ENCODE measurements at places on chromosomes 2 and 18.

DNA sequence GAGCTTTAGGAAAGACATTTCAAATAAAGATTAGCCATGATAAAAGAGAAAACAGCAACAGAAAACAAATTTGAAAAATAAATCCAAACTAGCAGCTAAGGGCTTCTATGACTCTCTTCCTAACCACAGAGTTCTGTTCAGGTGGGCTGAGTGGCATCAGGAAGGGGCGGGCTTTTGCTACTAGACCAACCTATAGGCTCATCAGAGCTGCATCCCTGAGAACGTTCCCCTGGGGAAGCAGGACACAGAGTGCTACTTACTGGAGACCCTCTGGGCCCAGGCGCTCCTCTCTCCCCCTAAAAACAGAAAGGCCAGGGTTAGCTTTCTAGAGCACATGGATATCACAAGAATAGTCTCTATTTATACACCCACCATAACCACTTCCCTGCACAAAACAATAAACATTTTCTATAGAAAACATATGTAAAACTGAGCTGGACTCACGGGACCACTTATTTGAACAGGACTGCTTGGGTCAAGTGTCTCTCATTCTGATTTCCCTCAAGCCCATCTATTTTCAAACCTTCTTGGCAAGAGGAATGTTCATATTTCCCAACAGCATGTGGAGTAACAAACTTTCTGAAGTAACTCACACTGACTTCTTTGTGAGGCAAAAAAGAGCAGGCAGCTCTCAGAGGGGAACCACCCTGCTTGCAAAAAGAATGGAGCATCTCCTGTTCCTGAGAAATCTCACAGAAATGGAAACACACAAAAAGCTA, 78.9 kb upstream of the LMAN1 start:
- no peak for DNase-seq

- no peak for DNase-seq
Observed at GRCh38 chr2:217701622-217702021, 301.2 kb downstream of the TNS1 start.

GRCh38 chr2:124080281-124081153, 55.4 kb downstream of the CNTNAP5 start:
- DNase-seq, result no peak

- DNase-seq, result no peak
Observed at GRCh38 chr2:150136893-150137292, 350.6 kb downstream of the RND3 start.

DNA sequence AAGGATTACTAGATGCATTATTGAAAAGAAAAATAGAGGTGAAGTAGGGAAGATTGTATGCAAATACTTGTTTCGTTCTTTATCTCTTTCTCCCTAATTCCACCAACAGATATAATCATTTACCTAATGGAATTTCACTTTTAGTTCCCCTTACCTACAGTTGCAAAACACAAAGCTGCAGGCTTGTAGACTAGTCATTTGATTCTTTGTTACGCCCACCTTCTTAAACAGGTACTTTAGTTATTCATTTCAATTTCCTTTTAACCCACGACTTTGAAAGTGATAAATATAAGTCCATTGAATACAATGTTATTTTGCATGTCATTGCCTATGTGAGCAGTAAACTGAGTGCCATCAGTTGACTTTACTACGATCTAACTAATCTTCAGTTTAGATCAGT, 3.9 kb upstream of the HRH4 start:
- DNase-seq, result no peak

- DNase-seq, result no peak
Observed at GRCh38 chr2:96154506-96155380, 9.5 kb upstream of the DUSP2 start.

DNA sequence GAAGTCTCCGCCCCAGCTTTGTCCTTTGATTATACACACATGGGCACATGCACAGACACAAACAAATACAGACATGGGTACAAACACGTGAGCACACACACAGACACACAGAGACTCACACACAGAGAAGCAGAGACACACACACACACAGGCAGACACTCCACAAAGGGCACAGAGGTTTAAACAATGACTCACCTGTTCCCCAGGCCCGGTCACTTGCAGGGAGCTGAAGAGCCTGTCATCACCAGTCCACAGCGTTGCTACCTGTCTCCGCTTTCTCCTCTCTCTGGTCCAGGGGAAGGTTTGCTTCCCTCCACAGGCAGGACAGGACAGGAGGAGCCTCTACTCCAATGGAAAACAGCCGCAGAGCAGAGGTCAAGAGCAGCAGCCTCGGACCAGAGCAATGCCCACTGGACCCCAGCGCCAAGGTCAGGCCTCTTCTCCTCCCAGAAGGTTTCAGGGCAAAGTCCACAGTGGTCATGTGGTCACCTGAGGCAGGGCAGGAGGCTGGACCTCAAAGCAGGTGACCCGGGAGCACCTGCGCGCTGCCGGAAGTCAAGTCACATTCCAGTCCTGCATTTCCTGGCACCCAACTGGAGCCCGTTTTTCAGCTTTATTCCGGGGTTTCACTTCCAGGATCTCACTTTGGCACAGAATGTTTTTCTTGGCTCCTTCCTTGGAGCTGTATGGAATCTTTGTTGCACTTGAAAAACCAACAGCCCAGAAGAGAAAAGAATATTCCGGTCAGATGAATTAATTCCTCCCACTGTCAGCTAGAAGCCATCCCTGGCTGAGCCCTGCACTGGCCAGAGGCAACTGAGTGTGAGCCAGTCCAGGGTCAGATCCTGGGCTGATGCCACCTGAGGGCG, at the start of gene RAB17:
Gene RAB17, minus strand, starts transcription at position 463 of the 869 bp plus-strand sequence. CDS start 4,580 bp downstream, outside the sequence.
- DNase-seq, result no peak

GRCh38 chr2:69007603-69008002, 5.4 kb upstream of the ANTXR1 start:
- no peak for DNase-seq
